ENCODE measurements at places on chromosomes 7 and 10. TPM values are rescaled to one million over a fixed set of nuclear protein-coding genes. Genes with fewer than 3 reads are reported as not detected.
A peak's percentile ranks its signal among the peaks of the same experiment; 100 is the strongest.

Gene ASB15
- total RNA-seq, result not detected

Gene AASS
- 15.9 TPM for total RNA-seq

Gene HABP2
- total RNA-seq, result under 0.01 TPM

Gene ASB10
- total RNA-seq, result not detected

Gene GPR22
- not detected for total RNA-seq

Gene NEURL1
- total RNA-seq, result not detected

Gene CNNM1
- not detected for total RNA-seq

Gene EPO
- total RNA-seq, result not detected

Gene RNLS
- total RNA-seq, result 0.60 TPM

Gene PRKCQ
- total RNA-seq, result 0.44 TPM

Gene COL13A1
- total RNA-seq, result 1.2 TPM

Gene LDB3
- not detected for total RNA-seq

Gene CTAGE8
- total RNA-seq, result not detected

Gene HMX2
- total RNA-seq, result not detected

Gene SH2B2
- total RNA-seq, result 0.44 TPM

Gene INA
- total RNA-seq, result under 0.01 TPM

- no peak for DNase-seq
Observed at GRCh38 chr10:33215635-33216034, 118.8 kb downstream of the NRP1 start.

DNA sequence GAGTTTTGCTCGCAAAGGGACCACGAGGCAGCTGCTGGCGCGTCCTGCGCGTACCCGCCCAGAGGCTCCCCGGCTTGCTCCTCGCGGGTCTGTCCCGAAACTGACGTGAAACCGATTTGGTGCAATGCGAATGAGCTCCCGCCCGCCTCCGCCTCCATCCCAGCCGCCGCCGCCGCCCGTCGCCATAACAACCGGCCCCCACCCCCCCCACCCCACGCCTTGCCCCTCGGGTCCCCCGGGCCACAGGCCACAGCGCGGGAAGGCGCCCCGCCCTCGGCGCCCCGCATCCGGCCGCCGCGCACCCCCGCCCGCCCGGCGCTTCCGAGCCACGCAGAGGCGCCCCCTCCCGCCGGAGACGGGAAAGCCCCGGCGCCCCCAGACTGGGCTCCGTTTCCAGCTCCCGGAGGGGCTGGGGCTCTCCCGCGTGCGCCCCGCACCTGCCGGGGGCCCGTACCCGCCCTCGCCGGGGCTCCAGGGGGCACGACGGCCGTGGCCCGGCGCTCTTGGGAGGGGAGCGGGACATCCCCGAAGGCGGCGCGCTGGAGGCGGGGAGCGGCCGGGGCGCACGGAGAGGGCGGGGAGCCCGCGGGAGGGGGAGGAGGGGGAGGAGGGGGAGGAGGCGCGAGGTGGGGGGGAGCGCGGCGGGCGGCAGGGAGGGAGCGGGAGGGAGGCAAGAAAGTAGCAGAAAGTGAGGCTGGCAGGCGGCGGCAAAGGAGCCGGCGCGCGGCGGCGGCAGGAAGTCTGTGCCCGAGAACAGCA is at the start of gene CAMK1D:
Gene CAMK1D (plus strand): TSS at position 678 of the 759 bp plus-strand sequence.
- DNase-seq, result peak; percentile 67

- no peak for DNase-seq
Observed at GRCh38 chr10:11553773-11554381, 57.6 kb downstream of the USP6NL start.

- DNase-seq, result no peak
Observed at GRCh38 chr10:86950349-86950748, 7.1 kb downstream of the MMRN2 start.

DNA sequence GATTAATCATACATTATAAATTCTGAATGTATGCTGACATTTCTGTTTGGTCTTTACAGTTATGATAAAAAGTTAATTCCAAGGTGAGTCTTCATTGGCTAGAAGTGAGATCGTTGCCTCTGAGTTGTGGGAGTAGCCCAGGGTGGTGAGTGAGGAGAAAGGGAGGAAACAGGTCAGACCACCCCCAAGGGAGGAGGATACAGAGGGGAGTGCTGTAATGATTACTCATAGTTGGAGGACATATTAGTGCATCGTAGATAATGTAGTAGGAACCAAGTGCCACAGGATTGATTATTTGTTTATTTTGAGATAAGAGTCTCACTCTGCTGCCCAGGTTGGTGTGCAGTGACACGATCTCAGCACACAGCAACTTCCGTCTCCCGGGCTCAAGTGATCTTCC is 672.2 kb downstream of the INHBA start:
- DNase-seq, result no peak

DNA sequence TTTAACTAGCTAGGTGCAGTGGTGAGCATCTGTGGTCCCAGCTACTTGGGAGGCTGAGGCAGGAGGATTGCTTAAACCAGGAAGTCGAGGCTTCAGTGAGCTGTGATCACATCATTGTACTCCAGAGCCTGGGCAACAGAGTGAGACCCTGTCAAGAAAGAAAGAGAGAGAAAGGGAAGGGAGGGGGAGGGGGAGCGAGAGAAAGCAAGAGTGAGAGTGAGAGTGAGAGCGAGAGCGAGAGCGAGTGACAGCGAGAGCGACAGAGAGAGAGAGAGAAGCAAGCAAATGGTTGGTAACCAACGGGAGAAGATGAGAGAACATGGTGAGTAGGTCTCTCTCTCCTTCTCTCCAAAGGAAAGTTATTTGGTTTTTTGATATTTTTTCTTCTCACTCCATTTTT is 69.8 kb upstream of the DGKI start:
- no peak for DNase-seq

- peak; percentile 30 for DNase-seq
Observed at GRCh38 chr10:104340641-104341040, 2.4 kb upstream of the ITPRIP start.

DNA sequence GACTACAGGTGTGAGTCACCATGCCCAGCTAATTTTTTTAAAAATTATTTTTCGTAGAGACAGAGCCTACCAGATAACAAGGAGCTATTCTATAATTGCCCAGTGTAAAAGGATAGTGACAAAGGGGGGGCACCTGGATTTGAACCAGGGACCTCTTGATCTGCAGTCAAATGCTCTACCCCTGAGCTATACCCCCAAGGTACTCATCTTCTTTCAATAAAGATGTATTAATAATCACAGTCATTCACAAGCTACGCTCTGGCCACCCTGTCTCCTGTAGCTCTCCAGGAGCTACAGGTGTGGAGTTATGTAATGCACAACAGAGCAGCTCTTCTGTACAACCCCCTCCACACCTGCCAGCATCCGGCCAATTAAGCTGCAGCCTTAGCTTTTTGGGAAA is 83.5 kb downstream of the ZNF777 start:
- DNase-seq, result no peak

DNA sequence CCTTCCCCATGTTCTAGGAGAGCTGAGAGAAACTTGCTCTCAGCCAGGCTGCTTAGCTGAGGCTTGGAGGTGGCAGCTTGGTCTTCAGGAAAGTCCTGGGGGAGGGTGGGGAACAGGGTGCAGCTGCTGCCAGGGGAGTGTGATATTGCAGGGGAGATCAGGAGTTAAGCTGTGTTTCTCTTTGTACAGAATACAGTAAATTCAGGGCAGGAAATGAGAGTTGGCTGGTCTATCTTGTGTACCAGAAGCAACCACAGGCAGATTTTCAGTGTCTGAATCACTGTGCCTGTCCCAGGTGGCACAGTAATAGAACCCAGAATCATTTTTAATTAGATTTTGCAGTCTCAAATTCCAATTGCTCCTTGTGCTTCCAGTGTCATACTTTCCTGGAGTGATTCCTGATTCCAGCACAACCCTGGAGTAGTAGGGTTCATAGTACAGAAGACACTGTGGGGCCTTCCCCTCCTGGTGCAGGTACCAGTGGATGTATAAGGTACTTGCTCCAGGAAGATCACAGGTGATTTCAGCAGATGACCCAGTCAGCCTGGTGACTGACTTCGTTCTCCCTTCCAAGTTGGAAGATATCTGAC is 94.0 kb upstream of the TARP start:
- no peak for DNase-seq

DNA sequence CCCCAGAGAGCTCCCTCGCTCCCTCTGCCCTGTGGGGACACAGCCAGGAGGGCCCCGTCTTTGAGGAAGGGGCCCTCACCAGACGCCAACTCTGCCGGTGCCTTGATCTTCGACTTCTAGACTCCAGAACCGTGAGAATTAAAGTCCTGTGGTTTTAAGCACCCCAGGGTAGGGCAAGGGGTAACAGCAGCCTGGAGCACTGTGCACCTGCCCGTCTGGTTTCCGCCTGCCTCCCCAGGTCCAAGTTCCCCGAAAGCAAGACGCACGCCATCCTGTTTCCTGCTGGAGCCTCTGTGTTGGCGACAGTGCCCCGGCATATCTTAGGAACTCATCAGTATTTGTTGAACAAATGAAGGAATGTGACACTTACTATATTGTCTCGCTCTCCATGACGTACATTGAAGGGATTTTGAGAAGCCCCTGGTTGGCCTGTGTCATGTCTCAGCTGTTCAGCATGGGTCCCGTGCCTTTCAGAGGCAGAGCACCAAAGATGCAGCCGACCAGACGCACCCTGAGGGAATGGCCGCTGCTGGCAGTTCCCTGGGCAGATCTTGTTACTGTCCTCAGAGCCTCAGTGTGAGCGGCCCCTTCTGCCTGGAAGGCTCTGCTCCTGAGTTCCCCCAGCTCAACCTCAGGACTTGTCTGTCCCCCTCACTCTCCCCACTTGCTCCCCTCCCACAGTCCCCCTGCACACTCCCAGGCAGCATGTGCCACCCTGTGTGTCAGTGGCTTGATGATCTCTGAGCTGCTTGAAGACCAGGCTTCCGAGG is 226.2 kb downstream of the TCERG1L start:
- DNase-seq, result no peak

DNA sequence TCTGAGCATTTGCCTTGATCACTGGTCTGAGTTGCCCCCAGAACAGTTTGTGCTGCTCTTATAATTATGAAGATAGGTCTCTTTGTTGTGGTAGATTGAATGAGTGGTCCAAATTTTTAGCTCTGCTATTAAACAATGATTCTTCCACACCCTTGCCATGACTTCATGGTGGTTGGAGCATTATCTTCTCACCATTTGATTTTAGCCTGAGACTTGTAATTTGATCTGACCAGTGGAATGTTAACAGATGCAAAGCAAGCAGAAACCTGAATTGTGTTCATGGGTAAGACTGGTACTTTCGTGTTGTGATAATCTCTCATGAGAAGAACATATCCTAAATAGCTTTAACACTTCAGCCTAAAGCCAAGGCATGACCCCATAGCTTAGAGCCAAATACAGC is 139.1 kb downstream of the TFPI2 start:
- no peak for DNase-seq

GRCh38 chr7:155311826-155312537 is 14.3 kb downstream of the INSIG1 start:
- DNase-seq, result no peak

GRCh38 chr10:30589441-30589840 is 40.1 kb downstream of the LYZL2 start:
- no peak for DNase-seq

DNA sequence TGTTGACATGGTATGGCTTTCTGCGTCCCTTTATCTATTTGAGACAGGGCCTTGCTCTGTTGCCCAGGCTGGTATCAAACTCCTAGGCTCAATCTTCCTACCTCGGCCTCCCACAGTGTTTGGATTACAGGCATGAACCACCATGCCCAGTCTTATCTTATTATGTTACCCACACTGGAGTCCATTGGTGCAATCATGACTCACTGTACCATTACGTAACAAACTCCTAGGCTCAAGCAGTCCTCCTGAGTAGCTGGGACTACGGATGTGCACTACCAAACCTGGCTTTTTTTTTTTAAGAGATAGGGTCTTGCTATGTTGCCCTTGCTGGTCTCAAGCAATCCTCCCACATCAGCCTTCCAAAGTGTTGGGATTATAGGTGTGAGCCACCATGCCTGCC is 66.7 kb downstream of the CCDC3 start:
- DNase-seq, result no peak

- DNase-seq, result no peak
Observed at GRCh38 chr10:8778713-8779112, 724.2 kb downstream of the GATA3 start.

DNA sequence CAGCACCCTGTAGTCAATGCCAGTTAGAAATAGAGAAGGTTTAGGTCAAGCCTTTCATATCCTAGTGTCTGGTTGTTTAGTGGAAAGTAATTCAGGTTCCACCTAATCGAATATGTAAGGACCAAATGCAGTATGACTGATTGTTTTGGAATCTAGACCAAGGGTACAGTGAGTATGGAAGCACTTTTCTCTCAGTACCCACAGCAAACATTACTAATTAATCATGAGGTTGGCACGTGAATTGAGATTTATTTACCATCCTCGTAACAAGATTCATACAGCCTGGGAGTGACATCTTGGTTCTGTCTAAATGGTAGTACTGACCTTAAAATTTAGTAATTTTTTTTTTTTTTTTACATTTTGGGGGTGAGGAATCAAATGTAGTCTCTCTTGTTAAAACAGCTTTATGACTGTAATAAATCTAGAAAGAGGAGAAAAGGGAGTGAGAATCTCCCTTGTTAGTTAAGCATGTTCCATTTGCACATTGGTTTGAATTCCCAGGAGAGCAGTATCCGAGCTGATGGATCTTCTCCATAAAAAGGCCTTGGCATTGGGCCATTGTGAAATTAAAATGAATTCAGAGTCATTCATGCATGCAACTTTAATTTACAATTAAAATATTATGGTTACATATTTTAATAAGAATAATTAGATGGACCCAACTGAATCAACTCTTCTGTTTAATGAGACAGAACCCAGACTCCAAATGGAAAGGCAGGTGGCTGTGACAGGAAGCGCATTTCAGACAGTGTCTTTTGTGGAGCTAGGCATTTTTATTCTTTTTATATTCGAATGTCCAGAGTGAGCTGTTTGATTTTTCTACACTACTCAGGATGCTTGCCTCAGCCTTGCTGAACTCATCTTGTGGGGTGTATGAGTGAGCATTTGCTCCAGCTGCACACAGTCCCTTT is 57.6 kb downstream of the SNX10 start:
- DNase-seq, result no peak

DNA sequence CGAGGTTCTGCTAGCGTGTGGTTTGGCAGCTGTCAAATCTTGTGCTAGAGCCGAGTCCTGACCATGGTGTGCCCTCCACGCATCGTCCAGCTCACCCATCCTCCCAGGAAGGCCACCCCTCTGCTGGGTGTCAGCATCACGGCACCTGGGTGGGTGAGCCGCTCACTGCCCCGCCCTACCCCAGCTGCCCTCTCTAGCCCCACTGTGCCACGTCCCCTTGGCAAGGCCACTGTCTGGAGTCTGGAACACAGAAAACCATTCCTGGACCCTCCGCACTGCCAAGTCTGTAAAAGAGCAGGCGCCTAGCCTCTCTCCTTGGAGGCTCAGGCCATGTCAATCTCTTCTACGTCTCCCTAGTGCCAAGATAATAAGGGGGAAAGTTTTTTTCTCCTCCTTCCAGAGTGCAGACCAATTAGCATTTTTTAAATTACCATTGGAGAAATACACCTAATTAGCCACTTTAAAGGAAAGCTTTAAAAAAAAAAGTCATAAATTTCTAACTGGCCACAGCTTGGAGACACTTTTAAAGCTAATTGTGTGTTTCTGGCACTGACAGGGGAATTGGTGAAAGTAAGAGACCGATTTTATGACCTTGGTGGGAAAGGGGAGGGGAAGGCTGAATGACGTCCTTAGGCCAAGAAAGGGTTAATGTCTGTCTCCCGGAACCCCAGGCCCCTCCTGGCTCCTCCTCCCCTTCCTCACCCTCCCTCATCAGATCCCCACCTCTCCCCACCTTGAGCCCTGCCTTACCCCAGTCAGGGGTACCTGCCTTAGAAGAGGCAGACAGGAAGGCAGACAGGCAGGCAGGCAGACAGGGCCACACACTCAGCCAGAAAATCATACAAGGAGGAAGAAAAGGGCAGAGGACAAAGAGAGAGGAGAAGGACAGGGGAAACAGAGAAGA is 151.2 kb downstream of the PLXNA4 start:
- DNase-seq, result no peak

GRCh38 chr7:149261316-149261828 is 624 bp upstream of the ZNF783 start:
- DNase-seq, result peak; percentile 16

- DNase-seq, result no peak
Observed at GRCh38 chr10:43737003-43737402, 88.3 kb upstream of the ZNF32 start.

Data from lung microvascular endothelial cell (primary cell).